CD4-positive, alpha-beta memory T cell (primary cell): ENCODE measurements at places on chromosomes 2 and 18.
A peak's percentile ranks its signal among the peaks of the same experiment; 100 is the strongest.

DNA sequence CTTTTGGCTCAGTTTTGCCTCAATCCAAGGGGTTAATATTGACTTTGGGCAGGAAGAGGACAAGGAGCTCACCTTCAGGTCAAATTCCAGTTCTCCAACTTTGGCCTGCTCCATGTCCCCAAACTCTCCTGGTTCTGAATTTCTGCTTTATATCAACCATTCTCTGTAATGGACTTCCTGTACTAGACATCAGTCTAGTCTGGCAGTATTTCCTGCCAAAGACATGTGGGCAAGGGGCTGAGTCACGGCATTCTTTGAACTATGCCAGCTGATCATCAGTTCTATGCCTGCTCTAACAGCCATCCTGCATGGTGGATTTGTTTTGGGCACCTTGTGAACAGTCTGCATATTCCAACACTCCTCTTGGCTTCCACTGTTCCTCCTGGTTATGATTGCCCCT, 199.4 kb downstream of the ZEB2 start:
- DNase-seq = peak; percentile 49

- no peak for DNase-seq
Observed at GRCh38 chr2:144048631-144049060, 471.3 kb downstream of the ZEB2 start.

DNA sequence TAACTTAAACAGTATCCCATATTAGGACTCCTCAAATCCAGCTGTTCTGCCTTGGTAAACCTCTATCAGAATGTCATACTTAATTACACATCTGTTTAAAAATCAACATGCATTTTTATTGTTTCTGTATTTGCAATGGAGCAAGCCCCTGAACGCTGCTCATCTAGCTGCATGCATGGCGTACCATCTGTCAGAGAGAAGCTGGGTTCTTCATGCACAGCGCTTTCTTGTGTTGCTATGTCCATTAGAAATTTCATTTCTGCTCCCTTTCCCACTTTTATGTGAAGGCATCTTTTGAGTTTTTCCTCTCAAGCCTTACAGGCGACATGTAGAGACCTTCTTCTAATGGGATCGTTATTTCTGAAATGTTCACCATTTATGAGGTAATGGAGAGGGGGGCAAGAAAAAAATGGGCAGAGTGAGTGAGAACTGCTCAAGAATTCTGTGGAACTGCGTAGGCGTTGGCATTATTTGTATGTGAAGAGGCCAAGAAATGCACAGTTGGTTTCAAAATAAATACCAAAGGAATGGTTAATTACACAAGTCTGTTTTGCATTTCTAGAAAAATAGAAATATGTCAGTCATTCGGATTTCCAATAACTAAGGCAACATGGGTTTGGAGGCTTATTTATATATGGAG, 31.6 kb downstream of the INSIG2 start:
- no peak for DNase-seq

DNA sequence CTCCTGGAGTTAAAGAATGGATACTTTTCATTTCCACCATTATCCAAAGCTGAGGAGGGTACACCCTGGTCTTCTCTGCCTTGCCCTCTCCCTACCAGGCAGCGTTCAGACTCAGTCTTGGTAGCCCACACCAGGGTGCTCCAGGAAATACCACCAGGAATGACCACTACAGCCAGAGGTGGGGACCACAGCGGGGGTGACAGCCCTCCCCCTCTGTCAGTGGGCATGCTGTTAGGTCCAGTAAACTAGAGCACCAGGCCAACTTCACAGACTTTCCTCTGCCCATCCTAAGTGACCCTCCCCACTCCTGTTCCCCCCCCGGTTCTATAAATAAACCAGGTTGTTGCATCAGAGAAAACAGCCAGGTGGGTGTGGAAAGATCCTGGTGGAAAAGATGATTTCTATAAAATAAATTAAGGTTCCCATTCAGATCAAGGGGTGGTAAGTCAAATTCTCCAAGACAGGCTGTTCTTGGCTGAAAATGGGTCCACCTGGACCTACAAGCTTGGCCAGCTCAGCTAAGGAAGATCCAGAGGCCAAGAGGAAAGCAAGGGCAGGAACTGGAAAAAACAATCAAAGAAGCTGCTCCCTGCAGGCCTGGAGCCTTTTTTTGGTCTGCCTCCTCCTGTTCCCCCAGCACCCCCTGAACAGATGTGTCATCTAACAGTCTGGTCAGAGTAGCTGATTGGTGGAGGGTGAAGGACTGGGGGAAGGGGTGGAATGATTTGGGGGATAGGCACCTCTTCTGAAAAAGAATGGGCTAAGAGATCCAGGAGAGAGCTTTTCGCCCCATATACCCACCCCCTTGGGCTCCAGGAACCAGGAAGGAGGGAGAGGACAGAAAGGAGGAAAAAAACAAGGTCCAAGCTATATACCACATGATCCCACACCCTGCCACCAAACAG, 2.3 kb downstream of the RAB11FIP5 start:
- no peak for DNase-seq

DNA sequence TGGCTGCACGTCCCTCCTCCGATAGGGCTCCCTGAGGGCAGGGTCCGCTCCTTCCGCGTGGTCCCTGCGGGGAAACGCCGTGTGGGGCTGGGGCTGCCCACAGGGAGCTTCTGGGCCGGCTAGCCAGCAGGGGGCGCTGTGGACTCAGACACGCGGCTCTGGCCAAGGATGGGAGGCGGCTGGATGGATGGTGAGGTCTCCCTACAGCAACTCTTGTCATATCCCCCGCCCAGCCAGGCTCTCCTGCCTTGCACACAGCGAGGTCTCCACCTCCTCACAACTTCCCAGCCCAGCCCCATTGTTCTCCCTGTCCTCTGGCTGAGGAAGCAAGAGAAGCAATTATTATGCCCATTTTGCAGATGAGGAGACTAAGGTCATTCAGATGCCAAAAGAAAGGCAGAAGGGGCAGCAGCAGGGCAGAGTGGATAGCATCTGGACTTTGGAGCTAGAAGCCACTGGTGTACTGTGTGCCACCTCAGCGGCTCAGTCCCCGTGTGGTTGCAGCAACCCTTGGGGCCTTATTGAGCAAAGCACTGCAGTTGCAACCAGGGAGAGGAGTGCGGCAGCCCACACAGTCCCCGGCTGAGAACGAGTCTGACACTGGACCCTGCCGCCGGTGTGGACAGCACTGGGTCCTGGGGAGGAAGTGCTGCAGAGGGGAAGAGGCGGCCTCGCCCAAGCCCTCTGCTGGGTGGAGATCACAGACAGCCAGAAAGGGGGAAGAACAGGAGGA, 99.0 kb downstream of the ZFP36L2 start:
- peak; percentile 81 for DNase-seq

DNA sequence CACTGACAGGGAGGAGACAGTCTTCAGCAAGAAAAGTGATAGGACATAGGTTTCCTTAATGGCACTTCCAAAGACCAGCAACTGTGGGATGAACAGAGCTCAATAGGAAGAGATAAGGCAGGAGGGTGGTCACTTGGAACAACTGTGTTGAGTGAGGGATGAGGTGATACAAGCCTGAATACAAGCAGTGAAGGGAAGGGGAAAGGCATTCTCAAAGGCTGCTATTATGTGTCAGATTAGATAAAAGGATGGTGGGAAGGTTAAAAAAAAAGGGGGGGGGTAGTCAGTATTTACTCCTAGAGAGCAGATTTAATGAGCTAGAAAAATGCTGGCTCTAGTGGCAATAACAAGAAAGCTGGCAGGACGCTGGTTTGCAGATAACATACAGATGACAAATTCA, 25.7 kb downstream of the CCBE1 start:
- DNase-seq = no peak

DNA sequence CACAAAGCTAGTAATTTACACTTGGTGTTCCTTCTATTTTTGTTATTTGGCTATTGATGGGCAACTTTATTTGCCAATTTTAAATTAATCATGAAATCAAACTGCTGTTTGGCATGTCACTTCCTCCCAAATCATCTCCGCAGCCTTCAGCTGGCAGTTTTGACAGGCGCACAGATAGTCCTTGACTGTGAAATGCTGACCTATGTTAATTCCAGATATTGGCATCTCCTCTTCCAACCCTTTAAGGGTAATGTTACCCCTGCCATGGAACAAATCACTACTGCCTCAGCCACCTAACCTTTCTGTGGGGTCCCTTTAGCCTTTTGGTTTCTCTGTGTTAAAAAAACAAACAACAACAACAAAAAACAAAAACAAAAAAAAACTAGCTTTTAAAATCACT, 182.4 kb upstream of the TANK start:
- no peak for DNase-seq

- no peak for DNase-seq
Observed at GRCh38 chr2:240183006-240183874, 42.8 kb upstream of the OTOS start.

DNA sequence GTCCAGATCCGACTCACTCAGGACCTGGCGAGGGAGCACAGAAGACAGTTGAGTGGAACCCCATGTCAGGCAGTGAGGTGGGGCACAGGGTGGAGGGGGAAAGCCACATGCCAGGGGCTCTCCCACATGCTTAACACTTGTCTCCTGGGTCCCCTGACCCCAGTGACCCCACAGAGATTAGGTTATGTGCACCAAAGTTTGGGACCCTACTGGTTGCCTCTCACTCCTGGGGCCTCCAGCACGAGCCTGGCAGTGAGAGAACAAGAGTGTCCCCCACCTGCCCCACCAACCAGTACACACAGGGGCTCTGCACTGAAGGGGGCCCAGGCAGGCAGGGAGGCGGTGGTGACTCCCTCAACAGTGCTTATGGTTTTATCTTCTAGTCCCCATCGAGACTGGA, 58.3 kb downstream of the CIB4 start:
- no peak for DNase-seq

GRCh38 chr2:97900806-97901205, 94.9 kb downstream of the TMEM131 start:
- no peak for DNase-seq

DNA sequence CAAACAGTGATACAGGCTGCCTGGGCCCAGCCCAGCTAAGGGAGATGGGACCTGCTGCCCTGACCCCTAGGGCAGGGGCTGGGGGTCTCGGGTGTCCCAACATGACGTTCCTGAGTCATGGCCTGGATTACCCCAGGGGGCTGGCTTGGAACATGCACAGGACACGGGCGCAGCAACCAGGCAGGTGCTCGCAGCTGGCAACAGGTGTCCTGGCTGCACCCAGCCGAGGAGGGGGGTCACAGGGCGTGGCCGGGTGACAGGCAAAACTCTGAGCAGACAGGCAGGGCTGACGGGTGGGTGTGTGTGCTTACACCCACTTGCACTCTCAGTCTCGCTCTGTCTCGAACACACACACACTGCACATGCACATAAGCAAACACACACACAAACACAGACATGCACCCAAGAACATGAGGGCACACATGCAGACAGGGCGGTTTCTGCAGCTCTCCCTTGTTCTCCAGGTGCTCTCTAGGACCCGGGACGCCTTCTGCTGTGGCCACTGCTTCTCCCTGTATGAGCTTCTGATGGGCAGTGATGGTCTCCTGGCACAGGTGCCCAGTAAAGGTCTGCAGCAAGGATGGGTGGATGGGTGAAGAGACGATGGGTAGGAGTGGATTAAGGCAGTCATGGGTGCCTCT, 33.7 kb upstream of the TAF1B start:
- no peak for DNase-seq

- no peak for DNase-seq
Observed at GRCh38 chr2:77008853-77009252, 513.3 kb downstream of the LRRTM4 start.

DNA sequence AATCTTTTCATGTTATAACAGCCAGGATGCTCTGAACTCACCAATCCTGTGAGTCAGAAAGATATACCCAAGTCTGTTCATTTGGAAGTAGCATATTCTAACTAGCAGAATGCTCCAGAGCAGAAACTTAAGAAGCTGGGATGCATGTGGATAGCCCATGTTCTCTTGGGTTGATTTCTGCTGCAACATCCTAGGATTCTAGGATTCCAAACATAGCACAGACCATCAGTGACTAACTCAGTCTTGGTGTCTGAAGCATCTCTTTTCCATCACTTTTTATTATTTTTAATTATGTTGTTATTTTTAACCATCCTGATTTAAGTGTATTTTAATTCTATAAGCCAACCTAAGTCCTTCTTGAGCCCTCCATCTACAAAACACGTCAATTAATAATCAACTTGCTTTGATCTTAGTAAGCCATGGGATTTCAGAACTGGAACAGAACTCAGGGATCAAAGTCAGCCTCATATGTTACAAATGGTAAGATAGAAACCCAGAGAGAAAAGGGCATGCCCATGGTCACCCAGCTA, 85.4 kb downstream of the OSR1 start:
- DNase-seq = no peak

DNA sequence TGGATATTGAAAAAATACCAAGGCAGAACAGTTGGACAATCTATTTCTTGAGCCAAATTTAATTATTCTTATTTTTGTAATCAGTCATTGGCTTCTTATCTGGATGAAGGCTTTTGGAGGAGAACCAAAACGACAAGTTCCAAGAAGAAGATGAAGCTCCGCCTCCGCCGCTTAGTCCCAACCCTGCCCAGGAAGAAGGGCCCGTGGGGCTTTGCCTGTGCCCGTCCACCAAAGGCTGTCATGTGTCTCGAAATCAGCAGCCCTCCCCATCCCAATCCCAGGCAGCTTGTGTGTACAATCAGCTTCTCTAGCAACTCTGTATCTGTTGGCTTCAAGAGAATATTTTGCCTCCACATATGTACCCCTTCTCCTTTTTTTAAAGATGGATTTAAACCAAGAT, 24.6 kb downstream of the PTRHD1 start:
- no peak for DNase-seq

DNA sequence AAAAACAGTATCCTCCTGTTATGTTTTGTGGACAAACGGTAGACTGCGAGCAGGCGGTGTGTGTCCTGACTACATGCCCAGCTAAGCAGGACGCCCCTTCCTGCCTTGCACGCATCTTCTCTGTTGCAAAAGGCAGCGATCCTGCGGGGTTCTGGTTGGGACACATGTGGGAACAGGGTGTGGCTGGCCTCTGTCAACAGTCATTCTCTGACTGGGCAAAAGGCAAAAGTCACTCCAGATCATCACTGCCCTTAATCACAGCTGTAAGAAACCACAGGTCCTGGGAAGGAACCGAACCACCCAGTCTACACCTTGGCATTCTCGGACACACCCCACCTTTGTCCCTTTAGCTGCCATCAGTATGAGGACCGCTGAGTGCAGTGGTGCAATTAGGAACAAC, 44.3 kb upstream of the TMEM87B start:
- no peak for DNase-seq

GRCh38 chr2:196234672-196235071, 63.3 kb upstream of the STK17B start:
- DNase-seq = peak; percentile 33

GRCh38 chr2:129768485-129769184, 210.8 kb upstream of the RAB6C start:
- no peak for DNase-seq

DNA sequence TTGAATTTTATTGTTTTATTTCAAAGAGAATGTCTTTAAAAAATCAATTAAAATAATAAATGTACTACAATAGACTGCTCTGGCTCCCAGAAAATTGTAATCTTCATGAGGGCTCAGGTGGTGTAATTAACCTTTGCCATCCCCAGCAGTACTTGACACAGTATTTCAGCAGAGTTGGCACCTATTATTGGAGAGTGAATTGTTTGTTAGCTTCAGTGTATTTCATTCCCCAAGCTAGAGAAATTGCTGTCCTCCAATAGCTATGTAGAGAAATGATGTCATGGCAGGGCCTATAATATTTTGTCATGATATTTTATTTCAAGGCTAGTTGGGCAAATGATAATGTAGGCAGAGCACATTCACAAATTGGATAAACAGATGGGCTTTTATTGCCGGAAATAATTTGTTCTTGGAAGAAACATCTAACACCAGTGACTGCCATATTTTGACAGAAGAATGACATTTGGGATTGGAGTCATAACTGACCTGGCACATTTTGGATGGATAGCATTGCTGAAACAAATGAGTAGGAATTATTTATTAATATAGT, 712.0 kb upstream of the NXPH2 start:
- no peak for DNase-seq
